ENCODE measurements at places on chromosomes 5 and 9. TPM values are rescaled to one million over a fixed set of nuclear protein-coding genes. Genes with fewer than 3 reads are reported as not detected.

DNA sequence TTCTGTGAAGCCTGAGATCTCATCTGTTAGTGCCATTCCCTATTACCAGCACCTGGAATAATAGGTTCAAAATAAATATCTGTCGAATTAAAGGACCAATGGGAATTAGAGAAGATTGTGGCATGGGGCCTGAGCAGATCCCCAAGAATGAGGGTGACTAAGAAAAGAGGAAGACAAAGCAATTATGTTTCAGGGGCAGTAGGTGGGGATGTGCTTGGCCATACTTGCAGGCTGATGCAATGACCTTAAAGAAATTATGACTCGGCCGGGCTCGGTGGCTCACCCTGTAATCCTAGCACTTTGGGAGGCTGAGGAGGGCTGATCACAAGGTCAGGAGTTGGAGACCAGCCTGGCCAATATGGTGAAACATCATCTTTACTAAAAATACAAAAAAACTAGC, 562.8 kb downstream of the PTPRD start:
- DNase-seq = no peak

Gene GCNT4
- 2.5 TPM for total RNA-seq

DNA sequence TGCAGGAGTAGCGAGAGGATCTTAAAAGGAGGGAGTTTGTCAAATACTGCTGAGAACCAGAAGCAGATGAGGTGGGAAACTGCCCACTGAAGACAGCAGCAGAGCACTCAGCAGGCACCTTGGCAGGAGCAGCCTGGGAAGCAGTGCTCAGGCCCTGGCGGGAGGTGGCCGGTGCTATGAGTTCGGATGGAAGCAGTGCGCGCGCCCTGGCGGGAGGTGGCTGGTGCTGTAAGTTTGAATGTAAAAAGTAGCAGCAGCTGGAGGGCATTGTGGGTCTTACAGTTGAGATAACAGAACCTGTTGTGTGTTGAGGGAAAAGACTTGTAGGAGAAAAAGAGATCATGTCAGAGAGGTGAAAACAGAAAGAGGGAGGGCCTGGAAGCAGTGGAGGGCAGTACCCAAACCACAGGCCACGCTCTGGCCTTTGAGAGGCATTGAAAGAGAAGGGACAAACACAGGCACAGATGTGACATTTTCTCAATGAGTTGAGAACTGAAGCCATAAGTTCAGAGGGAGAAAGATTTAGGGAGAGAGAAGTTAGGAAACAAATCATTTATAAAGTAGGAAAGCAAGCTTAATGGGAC, 130.9 kb downstream of the ERCC6L2 start:
- no peak for DNase-seq

DNA sequence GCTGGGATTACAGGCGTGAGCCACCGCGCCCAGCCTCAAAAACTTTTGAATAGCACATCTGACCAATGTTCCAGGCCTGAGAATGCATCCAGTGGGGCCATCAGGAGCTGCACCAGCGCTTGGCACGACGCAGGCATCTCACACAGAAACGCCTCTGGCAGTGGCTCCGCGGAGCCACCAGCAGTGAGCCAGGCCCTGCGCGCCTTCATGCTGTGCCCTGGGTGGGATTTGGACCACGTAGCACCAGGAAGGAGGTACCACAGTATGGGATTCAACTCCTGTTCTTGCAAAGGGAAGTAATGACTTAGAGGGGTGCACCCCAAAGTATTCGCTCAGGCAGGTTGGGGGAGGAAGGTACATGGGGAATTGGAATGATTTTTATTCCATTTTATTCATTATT, 3.0 kb downstream of the CCDC187 start:
- DNase-seq = no peak

Gene TRPM3
- 1.8 TPM for total RNA-seq

DNA sequence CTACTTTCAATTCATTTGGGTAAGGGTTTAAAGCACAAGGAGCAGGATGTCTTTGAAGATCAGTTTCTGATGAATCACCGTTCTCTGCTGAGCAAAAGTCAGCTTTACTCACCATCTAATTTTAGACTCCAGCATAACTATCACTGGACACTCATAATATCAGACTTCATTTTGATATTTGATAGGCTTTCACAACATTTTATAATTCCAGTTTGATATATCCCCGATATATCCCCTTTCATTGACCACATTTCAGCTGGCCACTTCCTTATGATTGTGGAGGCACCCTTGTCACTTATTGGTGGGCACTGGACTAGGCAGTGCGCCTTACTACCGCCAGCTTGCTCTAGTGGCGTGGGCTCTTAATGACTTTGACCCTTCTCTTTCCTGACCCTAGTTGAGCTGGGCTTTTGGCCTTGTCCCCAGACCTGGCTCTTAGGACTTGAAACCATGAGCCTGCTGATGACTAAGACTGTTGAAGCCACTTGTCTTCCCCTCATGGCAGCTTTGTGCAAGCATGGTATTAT, 46.8 kb downstream of the CYSTM1 start:
- no peak for DNase-seq

Gene PCDHGA2
- 3.6 TPM for total RNA-seq

GRCh38 chr9:75754080-75754479, 136.4 kb upstream of the PCSK5 start:
- no peak for DNase-seq

Gene OLFM1
- total RNA-seq = 13.3 TPM

Gene RAI14
- 89.5 TPM for total RNA-seq

Gene PLPP7
- total RNA-seq = 31.9 TPM

DNA sequence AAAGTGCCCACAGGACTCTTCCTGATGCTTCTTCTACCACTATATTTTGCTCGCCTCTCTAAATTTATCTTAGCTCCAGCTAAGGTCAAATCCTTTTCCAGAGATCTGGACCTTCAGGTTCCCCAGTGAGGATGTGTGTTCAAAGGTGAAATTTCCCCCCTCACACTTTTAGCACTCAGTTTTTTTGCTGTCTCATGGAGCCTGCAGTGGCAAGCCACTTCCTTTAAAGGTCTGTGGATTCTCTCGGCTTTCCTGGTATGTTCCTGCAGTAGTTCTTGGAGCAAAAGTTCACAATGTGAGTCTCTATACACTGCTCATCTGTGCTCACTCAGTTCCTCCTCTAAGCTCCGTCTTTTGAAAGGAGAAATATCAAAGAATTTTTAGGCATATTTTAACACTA, 181.4 kb downstream of the LURAP1L start:
- no peak for DNase-seq

Gene IFNA13
- total RNA-seq = not detected

- DNase-seq = peak; percentile 91
Observed at GRCh38 chr9:124259158-124259808, 1.5 kb downstream of the NEK6 start.

Gene OGN
- 41.8 TPM for total RNA-seq

GRCh38 chr9:106890608-106891007, 27.6 kb downstream of the ZNF462 start:
- no peak for DNase-seq

DNA sequence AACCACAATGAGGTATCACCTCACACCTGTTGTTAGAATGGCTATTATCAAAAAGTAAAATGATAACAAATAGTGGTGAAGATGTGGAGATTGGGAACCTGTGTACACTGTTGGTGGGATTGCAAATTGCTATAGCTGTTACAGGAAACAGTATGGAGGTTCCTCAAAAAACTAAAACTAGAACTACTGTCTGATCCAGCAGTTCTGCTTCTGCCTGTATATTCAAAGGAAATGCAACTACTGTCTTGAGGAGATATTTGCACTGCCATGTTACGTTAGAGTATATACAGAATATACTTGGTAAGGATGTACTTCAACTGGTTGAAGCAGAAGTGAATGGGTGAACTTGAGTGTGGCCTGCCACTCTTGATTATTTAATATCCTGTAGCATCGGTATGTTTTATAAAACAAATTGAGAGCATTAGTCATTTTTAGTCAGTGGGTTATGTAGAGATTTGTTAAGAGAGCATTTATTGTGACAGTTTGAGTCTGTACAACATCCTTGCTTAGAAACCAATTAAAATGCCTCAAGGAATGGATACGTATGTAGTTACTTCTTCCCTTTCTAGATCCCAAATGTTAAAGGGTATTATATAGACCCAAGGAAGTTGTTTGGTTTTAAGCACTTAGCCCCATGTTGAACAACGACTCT, 37.5 kb downstream of the ZCCHC7 start:
- no peak for DNase-seq

DNA sequence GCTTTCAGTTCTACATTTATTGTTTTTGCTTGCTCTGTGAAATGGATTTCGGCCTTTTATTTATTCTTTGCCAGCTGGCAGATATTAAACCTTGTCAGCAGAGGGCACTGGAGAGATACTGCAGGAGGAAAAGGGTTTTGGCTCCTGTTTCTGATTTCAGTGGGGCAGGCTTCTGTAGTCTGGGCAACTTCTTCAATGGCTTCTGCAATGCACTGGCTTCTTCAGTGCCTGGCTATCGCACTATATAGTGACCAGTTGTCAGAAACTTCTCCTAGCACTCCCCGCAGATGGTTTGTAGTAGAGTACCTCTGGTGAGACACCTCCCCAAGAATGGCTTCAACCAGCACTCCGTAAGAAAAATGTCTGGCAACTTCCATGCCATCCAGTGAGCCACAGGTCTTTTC, 3.2 kb upstream of the NFX1 start:
- no peak for DNase-seq

Gene C9orf153
- 0.99 TPM for total RNA-seq

Gene NDUFA8
- total RNA-seq = 106 TPM

Gene LECT2
- total RNA-seq = not detected

DNA sequence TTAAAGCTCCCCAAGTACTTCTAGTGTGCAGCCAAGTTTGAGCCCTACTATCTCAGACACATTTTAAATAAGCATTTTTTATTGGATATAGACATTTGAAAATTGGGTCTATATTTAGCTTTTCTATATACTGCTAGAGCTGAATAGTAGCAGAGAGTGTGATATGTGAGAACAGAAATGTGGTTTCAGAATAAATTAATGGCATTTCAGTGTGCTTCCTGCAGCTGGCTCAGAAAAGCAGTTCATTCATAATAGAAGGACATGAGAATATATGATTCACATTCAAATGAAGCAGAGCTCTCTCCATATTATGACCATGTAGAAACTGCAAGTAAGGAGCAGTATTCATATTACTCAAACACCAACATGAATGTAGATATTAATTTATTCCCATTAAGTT, 464.0 kb downstream of the PTPRD start:
- no peak for DNase-seq

GRCh38 chr9:100063185-100063584, 35.6 kb downstream of the ERP44 start:
- no peak for DNase-seq

All from sigmoid colon (tissue), 7 donors.